ENCODE measurements at places on chromosomes 16 and 17.

DNA sequence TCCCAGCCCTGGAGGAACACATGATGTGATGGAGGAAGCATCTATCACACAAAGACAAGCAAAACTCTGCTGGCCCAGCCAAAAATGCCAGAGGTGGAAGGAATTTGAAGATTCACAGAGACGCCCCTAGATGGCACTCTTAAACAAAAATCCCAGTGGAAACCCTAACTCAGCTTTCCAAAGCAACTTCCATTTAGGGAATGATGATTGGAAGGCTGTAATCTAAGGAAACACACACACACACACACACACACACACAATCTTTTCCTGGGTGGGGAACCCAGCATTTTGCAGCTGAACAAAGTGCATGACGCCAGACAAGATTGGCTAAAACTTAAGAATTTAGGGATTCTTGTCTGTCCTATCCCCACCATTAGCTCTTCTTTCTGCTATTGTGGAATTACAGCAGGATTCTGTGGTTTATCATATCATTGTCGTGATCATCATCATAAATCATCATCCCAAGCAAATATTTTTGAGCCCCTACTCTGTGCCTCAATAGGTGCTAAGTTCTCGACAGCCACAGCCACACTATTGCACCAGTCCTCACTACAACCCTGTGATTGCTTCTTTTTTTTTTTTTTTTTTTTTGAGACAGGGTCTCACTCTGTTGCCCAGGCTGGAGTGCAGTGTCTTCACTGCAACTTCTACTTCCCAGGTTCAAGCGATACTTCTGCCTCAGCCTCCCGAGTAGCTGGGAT, 1.6 kb upstream of the LDAF1 start:
- no peak for DNase-seq

- no peak for DNase-seq
Measured at GRCh38 chr17:14011740-14012405, 57.4 kb upstream of the COX10 start.

DNA sequence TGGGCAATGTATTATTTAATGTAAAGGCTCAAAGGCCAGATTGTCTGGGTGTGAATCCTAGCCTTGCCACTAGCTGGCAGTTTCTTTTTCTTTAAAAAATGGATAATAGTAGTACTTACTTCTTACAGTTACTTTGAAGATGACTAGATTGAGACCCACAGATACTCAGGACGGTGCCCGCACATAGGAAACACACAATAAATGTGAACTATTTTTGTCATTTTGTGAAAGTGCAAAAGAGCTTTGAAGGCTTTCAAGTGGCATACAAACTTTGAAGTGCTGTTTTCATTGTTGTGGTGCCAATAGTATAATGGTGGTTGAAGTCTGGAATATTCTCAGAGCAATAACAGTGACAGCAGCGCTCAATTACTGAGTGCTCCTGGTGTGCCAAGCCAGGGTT, 63.6 kb downstream of the OTOA start:
- DNase-seq: no peak

DNA sequence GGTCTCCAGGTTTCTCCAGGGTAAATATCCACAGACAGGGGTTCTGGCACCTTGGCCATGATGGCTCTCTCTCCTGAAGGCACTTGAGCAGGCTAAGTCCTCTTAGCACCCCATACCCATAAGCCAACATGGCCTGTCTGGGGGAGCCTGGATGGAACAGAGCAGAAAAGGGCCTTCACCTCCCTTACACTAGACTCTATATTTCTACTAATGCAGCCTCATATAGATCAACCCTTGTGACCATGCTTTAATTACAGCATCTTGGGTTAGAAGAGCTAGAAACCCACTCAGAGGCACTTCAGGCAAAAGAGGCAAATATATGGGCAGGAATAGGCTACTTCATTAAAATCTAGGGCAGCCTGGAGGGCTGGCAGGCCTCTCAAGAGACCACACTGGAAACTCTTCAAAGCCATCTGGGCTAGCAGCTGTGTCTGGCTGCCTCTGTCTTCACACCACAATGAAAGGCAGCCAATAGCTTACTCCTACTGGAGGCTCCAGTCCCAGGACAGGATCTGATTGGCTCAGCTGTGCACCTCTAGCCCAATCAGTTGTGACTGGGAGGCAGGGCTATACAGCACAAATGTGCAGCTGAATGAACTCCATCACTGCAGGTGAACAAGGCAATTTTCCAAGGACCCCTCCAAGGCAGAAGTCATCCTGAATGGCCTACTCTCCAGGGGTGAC, 4.7 kb upstream of the CDT1 start:
- no peak for DNase-seq

DNA sequence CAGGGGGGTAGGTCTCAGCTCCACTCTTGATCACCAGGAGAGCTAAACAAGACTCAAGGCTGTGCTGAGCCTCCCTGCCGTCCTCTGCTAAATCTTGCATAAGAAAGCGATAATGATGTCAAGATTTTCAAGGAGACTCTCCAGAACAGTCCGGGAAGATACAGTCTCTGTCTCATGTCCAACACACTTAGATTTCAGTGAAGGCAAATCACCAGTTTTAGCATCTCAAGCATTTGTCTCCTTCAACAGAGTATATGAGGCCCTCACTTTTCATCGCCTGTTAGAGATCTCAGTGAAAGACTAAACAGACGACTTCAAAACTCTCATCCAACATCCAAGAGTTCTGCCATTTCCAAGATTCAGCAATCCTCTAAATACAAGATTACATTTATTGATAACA, 13.6 kb downstream of the CDYL2 start:
- no peak for DNase-seq

- DNase-seq: no peak
Measured at GRCh38 chr17:30950669-30951399, 20.0 kb upstream of the RNF135 start.

All from activated CD4-positive, CD25-positive, alpha-beta regulatory T cell treated with anti-CD3 and anti-CD28 coated beads, Interleukin-2, amount 50 U/mL, for 72 hours (primary cell).